ENCODE measurements at places on chromosomes 5 and 9. TPM values are rescaled to one million over a fixed set of nuclear protein-coding genes. Genes with fewer than 3 reads are reported as not detected.

GRCh38 chr5:155381654-155382053 is 368.1 kb downstream of the KIF4B start:
- no peak for DNase-seq

GRCh38 chr5:10778179-10778910 is 17.3 kb upstream of the DAP start:
- no peak for DNase-seq

DNA sequence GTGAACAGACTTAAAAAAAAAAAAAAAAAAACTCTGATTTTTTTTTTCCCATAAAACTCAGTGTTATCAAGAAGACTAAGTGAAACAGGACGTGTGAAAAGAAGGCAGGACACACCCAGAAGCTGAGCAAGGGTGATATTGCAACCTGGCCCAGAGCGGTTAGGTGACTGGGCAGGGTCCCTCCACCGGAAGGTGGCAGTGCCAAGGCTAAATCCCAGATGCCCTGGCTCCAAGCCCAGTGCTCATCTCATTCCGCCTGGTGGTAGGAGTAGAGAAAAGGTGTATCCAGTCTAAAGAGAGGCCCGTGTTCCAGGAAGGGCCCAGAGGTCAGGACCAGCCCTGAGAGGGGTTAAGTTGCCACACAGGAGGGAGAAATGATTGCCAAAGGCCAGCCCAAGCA is 51.5 kb upstream of the SAP30L start:
- DNase-seq = no peak

GRCh38 chr5:58505971-58506640 is 14.9 kb downstream of the GAPT start:
- DNase-seq = no peak

DNA sequence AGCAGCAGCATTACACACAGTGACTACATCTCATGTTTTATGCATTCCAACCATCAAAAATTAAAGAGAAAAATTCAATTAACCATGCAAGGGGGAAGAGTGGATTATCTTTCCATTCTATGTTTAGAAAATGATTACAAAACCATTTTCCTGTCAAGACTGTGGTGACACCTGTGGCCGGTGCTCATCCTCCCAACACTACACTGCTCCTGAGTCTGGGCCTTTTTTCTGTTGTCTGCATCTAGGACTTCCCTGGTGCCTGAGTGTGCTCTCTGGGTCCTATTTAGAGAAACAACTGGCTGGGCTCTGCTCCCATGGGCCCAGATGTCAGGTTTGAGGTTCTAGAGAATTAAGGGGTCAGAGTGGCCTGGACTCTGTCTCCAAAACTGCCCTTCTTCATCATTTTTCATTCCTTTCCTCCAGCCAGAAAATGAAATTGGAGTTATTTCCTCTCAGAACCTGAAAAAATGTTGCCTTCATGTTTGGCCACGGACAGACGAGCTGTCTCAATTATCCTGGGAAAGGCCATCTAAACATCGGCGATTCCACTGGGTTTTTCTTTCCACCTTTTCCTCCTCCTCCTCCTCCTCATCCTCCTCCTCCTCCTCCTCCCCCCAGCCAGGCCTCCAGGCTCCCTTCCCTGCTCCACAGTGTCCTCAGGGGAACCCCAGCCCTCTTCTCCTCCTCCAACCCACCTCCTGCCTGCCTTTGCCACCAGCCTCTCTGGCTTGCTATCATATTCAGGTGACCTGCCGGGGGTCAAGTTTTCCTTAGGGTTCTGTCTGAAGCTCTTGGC is 11.4 kb upstream of the ARSI start:
- DNase-seq = no peak

GRCh38 chr5:179405426-179406030 is 60.3 kb upstream of the ADAMTS2 start:
- no peak for DNase-seq

DNA sequence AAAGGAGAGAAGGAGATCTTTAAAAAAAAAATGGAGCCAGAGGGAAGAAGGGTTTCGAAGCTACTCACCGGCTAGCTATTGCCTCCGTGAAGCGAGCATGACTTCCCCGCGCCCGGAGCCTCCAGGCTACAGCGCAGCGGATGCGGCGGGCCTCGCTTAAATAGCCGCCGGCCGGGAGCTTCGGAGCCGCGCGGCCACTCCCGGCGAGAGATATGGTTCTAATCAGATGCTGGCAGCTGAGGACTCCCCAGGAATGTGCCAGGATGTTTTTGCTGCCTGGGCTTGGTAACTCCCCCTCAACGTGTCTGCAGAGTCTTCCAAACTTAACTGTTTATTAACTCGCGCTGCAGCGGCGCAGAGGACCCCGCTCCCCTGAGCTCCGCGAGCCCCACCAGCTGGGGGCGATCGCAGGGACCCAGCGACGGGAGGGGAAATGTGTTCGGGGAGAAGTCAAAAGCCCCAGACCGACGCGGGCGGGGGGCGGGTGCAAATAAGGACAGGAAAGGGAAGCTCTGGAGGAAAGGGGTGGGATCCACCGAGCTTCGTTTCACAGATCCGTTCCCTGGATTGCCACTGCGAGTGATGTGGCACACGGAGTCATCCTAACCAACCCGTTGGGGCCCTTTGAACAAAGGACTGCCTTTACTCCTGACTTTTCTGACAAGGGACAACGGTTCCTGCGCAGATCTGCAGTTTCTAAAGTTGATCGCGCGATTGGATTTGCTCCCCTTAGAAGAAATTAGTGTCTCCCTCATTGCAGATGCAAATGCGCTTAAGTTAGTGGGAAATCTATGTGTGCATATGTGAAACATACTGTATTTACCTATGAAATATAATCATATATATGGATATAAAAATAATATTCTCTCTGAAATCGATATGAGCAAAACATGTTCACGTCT is at the start of gene DAB2:
DAB2 (minus strand) TSS at position 245 of the 902 bp plus-strand sequence. CDS start 30,660 bp downstream, outside the sequence.
- peak; percentile 61 for DNase-seq

GRCh38 chr5:14178091-14178490 is 34.9 kb downstream of the TRIO start:
- no peak for DNase-seq

DNA sequence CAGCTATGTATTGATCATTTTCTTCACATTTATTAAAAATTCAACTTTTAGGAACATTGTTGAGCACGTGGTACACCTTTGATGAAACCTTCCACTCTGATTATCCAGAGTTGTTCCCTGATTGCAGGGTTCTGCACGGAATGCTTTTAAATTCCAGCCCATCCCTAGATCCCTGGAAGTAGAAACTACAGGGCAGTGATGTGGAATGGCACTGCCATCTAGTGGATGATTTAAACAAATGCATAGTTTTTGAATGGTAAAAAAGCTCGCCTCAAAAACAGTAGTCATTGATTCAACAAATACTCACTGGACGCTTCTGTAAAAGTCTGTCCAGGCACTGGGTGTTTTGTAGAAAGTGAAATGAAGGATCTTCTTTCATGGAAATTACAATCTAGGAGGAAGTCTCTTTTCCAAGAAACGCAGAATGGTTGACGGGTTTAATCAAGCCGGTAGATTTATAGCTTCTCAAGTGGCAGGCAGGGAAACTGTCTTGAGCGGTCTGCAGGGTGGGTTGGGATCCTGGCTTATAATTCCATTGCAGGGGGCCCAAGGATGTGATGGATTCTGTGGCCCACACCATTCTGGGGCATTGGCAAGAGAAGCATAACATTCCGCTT is 118.4 kb downstream of the ARHGAP26 start:
- no peak for DNase-seq

GRCh38 chr5:154706416-154706815 is 48.8 kb upstream of the LARP1 start:
- no peak for DNase-seq

- DNase-seq = no peak
Observed at GRCh38 chr5:14980698-14981097, 109.1 kb upstream of the ANKH start.

- no peak for DNase-seq
Observed at GRCh38 chr5:7894860-7895259, 25.9 kb downstream of the MTRR start.

DNA sequence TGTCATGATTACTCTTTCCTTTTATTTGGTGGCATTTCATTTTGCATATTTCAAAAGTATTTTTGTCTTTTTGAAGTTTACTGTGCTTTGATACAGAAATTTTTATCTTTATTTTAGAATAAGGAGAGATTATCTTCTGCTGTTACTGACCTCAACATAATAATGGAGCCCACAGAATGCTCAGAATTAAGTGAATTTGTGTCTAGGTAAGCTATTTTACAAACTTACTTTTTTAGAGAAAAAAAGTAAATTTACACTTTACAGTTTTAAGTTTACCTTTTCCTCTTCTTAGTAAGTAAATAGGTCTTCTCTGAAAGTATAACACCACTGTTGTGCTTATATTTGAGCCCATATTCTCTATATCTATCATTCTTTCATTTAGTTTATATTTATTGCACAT is 19.8 kb downstream of the CENPP start:
- DNase-seq = no peak

- no peak for DNase-seq
Observed at GRCh38 chr5:109645707-109646192, 44.0 kb upstream of the MAN2A1 start.

GRCh38 chr5:151141535-151141934 is 16.0 kb downstream of the ANXA6 start:
- DNase-seq = peak; percentile 90

GRCh38 chr9:102950346-102950745 is 44.8 kb upstream of the CYLC2 start:
- DNase-seq = no peak

GRCh38 chr5:174607916-174608315 is 116.5 kb upstream of the MSX2 start:
- no peak for DNase-seq

- DNase-seq = peak; percentile 23
Observed at GRCh38 chr9:128340691-128341434, 536 bp downstream of the SLC27A4 start.

DNA sequence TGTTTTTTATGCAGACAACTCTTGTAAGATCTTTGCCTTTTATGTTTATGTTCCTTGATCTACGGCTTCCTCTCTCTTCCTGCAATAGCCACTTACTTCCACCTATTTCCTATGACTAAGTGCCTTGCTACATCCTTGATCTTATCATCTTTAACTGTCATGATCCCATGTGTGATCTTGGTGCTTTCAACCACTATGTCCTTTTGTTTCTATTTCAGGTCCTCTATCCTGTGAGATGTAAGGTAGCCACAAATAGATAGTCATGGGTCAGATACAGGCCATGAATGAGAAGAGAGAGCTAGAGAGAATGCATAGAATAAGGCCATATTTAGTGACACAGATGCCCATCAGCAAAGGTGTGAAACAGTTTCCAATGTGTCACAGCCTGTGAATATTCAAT is 243.6 kb upstream of the HAPLN1 start:
- DNase-seq = no peak

DNA sequence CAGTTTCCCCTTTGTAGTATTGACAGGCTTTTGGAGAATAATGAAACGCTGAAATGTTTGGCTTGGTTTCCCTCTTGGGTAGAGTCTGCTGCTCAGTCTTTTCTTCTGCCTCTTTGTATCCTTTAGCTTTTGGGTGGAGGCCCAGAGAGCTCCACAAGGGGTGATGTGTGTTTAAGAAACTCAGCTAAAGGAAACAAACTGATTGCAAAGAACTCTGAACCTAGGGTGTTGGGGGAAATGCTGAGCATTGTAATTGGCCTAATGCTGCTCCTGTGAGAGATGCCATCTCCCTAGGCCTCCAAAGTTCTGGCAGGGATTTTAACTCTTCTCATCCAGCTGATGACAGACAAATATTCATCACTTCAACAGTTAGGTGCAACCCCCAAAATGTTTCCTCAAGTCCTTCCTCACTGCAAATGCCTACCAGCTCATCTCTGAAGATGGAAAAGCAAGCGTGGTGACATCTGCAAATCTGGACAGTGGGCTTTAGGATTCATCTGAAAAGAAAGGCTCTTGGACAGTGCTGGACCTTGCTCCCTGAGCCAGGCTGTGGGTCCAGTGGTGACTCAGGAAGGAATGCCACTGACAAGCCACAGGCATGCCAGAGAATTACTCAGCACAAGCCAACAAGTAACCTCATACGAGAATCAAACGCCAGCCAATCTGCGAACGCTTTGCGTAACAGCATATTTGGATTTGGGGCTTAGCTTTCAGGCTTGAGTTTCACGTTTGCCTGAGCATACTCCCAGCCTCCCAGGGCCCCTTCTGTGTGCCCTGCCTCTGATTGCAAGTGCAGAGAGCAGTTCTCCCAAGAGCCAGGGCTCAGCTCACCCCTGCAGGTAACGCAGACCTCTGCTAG is 30.5 kb upstream of the ZSWIM6 start:
- DNase-seq = no peak

DNA sequence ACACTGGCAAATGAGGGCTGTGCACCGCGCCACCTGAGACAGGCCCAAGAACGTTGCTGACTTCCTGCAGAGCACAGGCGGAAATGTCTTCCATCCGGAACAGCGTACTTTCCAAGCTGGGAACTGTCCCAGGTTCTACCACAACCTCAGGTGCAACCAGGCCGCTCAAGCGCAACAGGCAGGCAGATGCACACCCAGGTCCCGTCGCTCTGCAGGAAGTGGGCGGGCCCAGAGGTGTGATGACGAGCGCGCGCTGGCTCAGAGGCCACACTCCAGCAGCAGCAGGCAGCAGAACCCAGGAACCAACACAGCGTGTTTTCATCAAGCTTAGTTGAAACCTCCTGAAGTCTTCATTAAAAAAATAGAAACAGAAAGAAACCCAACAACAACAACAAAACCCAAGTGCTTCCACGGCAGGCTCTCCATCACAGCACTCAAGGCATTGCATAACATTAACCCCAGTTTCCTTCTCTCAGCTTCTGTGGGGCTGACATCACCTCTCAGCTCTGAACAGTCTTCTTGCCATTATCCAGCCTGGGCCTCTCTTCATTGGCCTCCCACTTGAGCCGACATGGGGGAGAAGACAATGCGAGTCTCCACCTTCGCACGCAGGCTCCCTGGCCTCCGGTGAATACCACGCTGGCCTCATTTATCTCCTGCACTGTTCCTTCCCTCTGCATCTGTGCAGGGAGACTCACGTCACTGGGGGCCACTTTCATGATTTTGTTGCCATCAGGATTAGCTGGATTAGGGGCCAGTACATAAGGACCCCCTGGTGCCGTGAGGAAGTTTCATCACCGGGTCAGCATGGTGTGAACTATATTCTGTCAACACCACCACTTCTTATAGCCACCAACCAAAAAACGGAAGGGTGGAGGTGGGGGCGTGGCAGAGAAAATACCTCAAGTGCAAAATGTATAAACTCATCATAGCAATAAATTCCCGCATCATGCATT is 22.1 kb downstream of the PTCH1 start:
- DNase-seq = peak; percentile 90

- no peak for DNase-seq
Observed at GRCh38 chr9:75499812-75500211, 390.7 kb upstream of the PCSK5 start.

GRCh38 chr5:34750206-34750605 is 88.8 kb upstream of the TTC23L start:
- no peak for DNase-seq

- DNase-seq = no peak
Observed at GRCh38 chr9:18129809-18130334, 344.1 kb upstream of the ADAMTSL1 start.

Gene TAF11L5
- total RNA-seq = not detected

Gene TOR4A
- total RNA-seq = 3.0 TPM

Gene NMUR2
- not detected for total RNA-seq

Gene GALNT12
- 12.8 TPM for total RNA-seq

Gene PRLR
- not detected for total RNA-seq

Data from activated CD8-positive, alpha-beta T cell treated with anti-CD3 and anti-CD28 coated beads for 36 hours (primary cell).